ENCODE measurements at places on chromosomes 6 and 20.
A peak's percentile ranks its signal among the peaks of the same experiment; 100 is the strongest.

DNA sequence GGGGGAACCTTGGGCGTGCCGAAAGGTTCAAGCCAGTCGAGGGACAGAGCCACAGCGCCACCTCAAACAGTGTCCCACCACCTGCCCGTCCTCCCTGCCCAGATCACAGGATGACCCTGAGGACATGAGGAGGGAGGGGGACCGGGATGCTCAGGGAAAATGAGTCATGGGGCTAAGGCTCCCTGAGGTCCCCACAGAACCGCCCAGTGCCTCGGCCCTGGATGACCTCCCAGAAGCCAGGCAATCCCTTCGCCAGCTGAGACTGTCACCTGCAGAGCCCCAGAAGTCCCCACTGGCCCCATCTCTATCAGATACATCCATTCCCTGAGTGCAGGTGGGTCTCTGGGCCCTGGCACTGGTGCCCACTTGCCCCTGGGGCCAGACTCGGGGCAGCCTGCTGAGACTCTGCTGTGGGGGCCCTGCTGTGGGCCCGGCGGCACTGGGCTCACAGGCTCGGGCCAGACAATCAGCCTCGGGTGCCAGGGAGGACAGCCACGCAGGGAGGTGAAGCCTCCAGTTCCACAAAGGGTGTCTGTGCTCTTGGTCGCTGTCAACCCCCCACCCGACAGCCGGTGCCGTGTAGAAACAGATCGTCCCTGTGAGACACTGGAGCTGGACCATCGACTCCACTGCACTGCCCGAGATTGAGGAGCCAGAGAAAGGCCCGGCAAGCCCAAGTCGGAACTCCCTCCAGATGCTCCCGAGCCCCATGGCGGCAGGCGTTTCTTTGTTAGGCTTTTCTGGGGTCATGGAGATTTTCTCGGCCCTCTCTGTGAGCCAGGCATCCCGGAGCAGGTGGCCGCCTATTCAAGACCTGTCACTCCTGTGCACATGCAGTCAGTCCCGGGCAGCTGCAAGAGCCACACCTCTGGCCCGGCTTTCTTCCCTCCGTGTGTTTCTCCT, 26.1 kb downstream of the PXDC1 start:
- no peaks in the 10 kb centered on the region for H3K27me3 ChIP-seq
- H3K36me3 ChIP-seq = peaks cover 80% of the 10 kb centered on the region
- H3K4me1 ChIP-seq = peaks cover 10% of the 10 kb centered on the region

DNA sequence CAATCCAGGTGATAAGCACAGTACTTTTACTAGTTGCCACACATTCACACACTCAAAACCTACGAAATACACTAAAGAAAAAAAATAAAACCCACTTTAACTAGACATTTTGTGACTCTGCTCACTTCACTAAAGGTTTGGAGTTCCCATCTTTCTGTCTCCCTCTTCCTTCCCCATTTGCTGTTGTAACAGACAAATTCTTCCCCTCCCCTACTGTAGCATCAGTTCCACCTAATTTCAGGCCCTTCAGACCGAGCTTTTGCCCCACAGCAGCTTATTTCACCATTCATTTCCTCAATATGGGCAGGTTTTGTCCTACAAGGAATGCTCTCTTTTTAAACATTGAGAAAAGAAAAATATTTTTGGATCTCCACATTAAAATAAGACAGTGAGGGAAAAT, 31.3 kb upstream of the MRAP2 start:
- no peak overlapping the region for H3K27ac ChIP-seq
- H3K4me3 ChIP-seq = no peak overlapping the region
- H3K4me1 ChIP-seq = no peaks in the 10 kb centered on the region
- DNase-seq = no peak
- H3K27me3 ChIP-seq = no peaks in the 10 kb centered on the region
- no peaks in the 10 kb centered on the region for H3K36me3 ChIP-seq

DNA sequence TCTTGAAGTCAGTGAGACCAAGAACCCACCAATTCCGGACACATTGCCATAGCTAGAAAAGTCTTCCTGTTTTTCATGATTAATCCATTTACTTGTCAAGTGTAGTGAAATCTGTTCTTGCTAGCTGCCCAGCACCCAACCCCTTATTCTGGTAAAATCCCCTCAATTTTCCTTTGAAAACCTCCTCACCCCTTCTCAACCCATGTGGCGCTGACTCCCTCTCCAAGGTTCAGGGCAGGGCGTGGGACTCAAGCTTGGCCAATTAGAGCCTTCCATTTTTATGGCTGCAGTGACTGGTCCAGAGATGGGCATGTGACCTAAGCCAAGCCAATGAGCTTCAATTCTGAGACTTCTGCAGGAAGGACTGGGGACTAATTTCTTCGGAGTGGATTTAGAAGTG, 9.8 kb upstream of the ZBP1 start:
- DNase-seq = no peak
- H3K4me1 ChIP-seq = no peaks in the 10 kb centered on the region
- H3K27ac ChIP-seq = no peak overlapping the region
- no peaks in the 10 kb centered on the region for H3K36me3 ChIP-seq
- H3K27me3 ChIP-seq = peaks cover 46% of the 10 kb centered on the region

- no peak overlapping the region for H3K4me3 ChIP-seq
- no peaks in the 10 kb centered on the region for H3K27me3 ChIP-seq
- H3K4me1 ChIP-seq = no peaks in the 10 kb centered on the region
- H3K36me3 ChIP-seq = no peaks in the 10 kb centered on the region
Measured at GRCh38 chr20:58109918-58110635, 118.4 kb downstream of the ANKRD60 start.

GRCh38 chr6:98036344-98036923, 753.4 kb upstream of the MMS22L start:
- no peaks in the 10 kb centered on the region for H3K36me3 ChIP-seq
- DNase-seq = no peak
- H3K4me1 ChIP-seq = no peaks in the 10 kb centered on the region
- H3K27ac ChIP-seq = no peak overlapping the region

GRCh38 chr6:4935975-4936680, 67.7 kb downstream of the RPP40 start:
- peaks cover 6% of the 10 kb centered on the region for H3K36me3 ChIP-seq
- H3K27me3 ChIP-seq = no peaks in the 10 kb centered on the region
- no peak overlapping the region for H3K4me3 ChIP-seq
- H3K4me1 ChIP-seq = peaks cover 15% of the 10 kb centered on the region
- no peak for DNase-seq

DNA sequence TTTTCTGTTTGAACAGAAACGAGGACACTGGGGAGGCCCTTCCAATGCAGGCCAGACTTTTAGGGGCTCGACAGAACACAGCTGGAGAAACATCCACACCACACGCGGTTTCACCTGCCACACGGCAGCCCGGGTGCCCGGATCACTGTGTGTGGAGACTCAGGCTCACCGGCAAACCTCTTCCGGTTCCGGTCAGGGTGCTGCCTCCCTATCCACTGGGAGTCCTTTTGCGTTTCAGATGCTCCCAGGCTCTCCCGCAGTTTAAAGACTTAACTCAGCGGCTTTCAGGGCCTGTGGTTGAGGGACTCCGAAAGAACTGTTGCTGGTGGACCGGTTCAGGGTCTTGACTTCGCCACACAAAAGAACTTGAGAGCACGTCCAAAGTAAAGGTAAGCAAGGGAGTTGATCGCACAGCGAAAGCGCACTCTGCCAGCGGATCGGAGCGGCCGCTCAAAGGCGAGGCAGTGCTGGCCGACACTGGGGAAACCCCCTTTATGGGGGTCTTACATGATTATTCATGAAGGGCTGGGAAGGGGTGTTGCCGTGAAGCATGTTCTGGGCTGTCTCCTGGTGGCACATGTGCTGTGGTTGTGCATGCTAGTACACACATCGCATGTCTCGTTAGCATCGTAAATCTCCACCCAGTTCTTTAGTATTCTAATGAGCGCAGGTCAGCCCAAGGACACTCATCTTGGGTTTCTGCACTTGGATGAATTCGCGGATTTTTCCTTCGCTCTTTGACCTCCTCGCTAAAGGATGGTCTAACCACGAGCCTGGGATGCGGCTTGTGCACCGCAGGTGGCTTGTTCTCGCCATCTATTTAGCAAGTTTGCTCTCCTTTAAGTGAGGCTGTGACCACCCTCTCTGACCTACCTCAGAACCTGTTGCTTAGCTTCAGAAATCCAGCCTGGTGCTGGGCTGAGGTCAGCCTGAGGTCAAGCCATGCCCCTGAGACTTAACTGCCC, 180.3 kb downstream of the CDH26 start:
- no peaks in the 10 kb centered on the region for H3K4me1 ChIP-seq
- no peaks in the 10 kb centered on the region for H3K36me3 ChIP-seq
- peaks cover 7% of the 10 kb centered on the region for H3K27me3 ChIP-seq
- peak overlapping the region; percentile 65 for H3K4me3 ChIP-seq

GRCh38 chr6:130020907-130021629, 2.7 kb downstream of the L3MBTL3 start:
- peak overlapping the region; percentile 95 for H3K4me3 ChIP-seq
- peak; percentile 95 for DNase-seq
- H3K4me1 ChIP-seq = no peaks in the 10 kb centered on the region
- no peaks in the 10 kb centered on the region for H3K36me3 ChIP-seq
- peak overlapping the region; percentile 92 for H3K27ac ChIP-seq

DNA sequence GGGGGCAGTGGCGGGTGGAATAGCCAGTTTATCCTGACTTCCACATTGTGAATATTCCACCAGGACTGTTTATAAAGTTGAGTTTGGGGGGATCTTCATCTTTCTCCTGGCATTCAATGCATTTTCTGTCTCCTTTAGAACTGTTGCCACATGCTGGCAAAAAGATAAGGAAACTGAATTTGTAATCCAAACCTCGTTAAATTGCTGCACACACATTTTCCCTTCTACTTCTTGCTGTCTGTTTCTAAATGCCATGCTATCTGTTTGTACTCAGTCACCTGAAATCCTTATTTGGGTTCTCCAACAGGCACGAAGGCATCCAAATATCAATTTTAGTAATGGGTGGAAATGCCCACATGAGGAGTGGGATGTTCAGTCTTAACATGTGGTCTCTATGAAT, 180.2 kb upstream of the CCN2 start:
- H3K27ac ChIP-seq = peak overlapping the region; percentile 24
- H3K27me3 ChIP-seq = no peaks in the 10 kb centered on the region
- H3K4me3 ChIP-seq = no peak overlapping the region
- peaks cover 6% of the 10 kb centered on the region for H3K4me1 ChIP-seq

DNA sequence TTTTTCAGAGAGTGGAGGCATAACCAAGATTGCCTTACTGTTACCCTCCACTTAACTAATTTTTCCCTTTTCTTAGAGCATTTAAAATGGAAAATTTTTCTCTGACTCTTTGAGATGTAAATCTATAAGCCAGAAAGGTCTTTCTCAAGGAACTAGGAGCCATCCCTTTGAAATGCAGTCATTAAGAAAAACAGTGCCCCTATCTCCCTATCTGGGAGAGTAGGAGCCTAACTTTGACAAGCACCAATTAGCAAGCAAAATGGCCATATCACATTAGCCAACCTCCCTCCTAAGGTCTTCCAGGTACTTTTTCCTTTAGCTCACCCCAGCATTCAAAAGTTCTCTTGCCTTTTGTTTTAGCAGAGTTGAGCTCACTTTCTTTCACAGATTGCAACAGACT, 570.5 kb downstream of the EPHA7 start:
- H3K36me3 ChIP-seq = no peaks in the 10 kb centered on the region
- no peak for DNase-seq
- H3K27me3 ChIP-seq = no peaks in the 10 kb centered on the region
- no peak overlapping the region for H3K4me3 ChIP-seq
- no peaks in the 10 kb centered on the region for H3K4me1 ChIP-seq
- H3K27ac ChIP-seq = no peak overlapping the region

GRCh38 chr6:152087096-152087495, 279.6 kb downstream of the ESR1 start:
- H3K4me1 ChIP-seq = no peaks in the 10 kb centered on the region
- H3K27me3 ChIP-seq = no peaks in the 10 kb centered on the region
- no peak overlapping the region for H3K4me3 ChIP-seq
- DNase-seq = peak; percentile 3
- H3K27ac ChIP-seq = no peak overlapping the region

- no peaks in the 10 kb centered on the region for H3K27me3 ChIP-seq
- DNase-seq = no peak
- no peak overlapping the region for H3K27ac ChIP-seq
- peaks cover 5% of the 10 kb centered on the region for H3K4me1 ChIP-seq
- H3K36me3 ChIP-seq = no peaks in the 10 kb centered on the region
Measured at GRCh38 chr6:2861060-2861821, 19.6 kb upstream of the SERPINB1 start.

DNA sequence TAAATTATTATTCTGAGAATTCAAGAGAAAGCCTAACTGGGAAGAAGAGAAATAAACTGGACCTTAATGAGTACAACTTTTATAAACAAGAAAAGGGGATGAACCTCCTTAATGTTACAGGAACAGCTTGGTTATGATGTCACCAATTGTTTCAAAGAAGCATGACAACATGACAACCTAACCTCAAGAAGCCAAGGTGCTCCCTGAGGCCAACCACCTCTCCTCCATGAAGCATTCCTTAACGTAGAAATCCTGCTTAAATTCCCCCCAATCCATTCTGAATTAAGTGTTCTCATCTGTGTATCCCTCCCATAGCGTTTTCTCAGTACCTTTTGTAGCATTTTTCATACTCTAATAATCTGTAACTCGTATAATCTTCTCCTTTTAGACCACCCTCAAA, 1.7 kb downstream of the HBS1L start:
- no peaks in the 10 kb centered on the region for H3K36me3 ChIP-seq
- H3K4me1 ChIP-seq = peaks cover 1% of the 10 kb centered on the region
- DNase-seq = peak; percentile 12
- no peak overlapping the region for H3K4me3 ChIP-seq
- no peak overlapping the region for H3K27ac ChIP-seq
- H3K27me3 ChIP-seq = no peaks in the 10 kb centered on the region

DNA sequence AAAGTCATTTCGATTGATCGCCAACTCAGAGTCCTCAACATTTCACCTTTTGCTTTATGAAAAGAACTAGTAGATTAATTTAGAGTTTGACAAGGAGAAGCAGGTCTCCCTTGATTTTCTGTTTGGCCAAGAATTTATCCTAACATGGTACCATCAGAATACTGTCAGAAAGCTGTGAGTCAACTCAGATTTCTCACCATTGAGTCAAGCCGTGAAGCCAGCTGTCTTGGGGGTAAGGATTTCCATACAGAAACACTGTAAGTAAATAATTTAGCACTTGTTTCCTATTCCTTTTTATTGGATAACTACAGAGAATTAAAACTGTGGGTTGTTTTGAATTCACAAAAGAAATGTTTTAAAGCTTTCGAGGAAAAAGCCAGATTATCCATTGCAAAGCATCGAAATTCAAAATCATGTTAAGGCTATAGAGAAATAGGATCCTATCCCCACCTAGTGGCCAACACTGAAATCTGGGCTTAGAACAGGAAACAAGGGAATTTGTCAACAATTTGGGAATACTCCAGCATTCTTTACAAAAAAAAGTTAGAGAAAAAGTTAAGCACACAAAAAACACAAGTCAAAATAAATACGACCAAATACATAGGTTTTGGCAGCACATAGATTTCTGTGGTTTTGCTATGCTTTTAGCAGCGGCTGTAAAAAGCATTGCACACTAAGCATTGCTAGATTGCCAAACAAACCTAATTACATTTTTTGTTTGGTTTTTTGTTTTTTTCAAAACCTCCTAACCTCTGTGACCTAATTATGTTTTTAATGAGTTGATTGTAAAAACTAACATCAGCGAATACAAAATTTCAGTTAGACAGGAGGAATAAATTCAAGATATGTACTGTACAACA, 44.2 kb downstream of the COL11A2 start:
- no peaks in the 10 kb centered on the region for H3K36me3 ChIP-seq
- no peak overlapping the region for H3K4me3 ChIP-seq
- peaks cover 14% of the 10 kb centered on the region for H3K27me3 ChIP-seq
- DNase-seq = peak; percentile 60
- no peak overlapping the region for H3K27ac ChIP-seq

- no peaks in the 10 kb centered on the region for H3K27me3 ChIP-seq
- DNase-seq = no peak
- no peaks in the 10 kb centered on the region for H3K4me1 ChIP-seq
- peaks cover 17% of the 10 kb centered on the region for H3K36me3 ChIP-seq
- no peak overlapping the region for H3K4me3 ChIP-seq
Measured at GRCh38 chr6:135025775-135026174, 28.8 kb downstream of the HBS1L start.

Measured in mesenchymal stem cell (in vitro differentiated cells and primary cell).